ENCODE measurements at places on chromosomes 6 and 20. TPM values are rescaled to one million over a fixed set of nuclear protein-coding genes. Genes with fewer than 3 reads are reported as not detected.
A peak's percentile ranks its signal among the peaks of the same experiment; 100 is the strongest.

DNA sequence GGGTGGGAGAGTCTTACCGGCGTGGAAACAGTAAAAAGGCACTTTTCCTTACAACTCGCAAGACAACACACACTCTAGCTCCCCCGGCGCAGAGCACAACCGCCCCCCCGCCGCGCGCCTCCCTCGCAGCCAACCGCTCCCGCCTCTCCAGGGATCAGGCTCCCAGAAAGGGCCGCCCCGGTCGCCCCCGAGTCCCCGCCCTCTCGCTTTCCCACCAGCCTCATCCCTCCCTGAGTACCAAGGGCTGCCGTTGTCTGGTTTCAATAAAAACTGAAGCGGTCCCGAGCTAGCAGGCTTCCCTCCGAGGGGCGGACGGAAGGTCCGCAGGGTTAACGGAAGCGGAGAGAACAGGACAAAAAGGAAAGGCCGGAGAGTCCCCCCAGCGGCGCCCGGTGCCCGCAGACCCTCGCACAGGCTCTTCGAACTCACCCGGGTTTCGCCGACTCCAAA is 804 bp downstream of the ELOVL5 start:
- DNase-seq, result peak; percentile 56
- H3K4me1 ChIP-seq, result 0 out of 2 replicates have a peak, but pooled peaks cover 2% of the 10 kb centered on the region
- peaks cover 8% of the 10 kb centered on the region for H3K36me3 ChIP-seq
- H3K4me3 ChIP-seq, result peak overlapping the region; percentile 91
- no peak overlapping the region for H3K27ac ChIP-seq

DNA sequence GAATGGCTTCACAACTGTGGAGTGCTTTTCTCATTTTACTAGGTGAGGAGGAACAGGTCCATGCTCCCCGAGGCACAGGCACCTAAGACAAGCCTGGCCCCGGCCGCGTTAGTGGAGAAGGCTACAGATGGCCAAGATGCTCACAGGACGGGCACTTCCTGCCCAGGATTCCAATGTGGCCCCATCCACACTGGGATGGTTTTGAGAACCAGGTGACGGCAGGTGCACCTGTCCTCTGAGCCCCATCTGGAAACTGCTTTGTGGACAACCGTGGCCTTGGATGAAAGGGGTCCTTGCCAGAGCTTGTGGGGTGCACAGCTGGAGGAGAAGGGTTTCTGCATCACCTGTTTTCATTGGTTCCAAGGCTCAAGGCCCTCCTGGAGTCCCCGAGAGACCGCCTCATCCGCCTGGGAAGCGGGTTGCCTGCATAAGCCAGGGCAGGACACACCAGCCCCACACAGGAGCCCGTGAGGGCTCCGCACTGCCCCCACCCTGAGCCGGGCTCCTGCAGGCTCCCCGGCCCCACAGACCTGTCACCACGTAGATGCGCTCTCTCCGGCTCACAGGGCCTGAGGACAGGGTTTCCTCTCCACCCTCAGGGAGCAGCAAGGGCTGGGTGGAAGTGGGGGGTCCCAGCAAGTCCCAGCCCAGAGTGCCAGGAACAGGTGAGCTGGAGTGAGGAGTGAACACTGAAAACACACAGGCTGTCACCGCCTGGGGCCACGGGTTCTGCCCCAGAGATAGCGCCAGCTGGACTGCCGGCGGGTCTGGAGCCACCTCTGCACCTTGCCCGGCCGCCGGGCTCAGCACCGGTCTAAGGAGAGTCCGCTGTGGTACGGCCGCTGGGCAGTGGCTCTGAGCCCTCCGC is 18.3 kb downstream of the NTSR1 start:
- H3K4me1 ChIP-seq, result no peaks in the 10 kb centered on the region
- DNase-seq, result no peak
- H3K27ac ChIP-seq, result no peak overlapping the region
- H3K36me3 ChIP-seq, result peaks cover 4% of the 10 kb centered on the region
- no peak overlapping the region for H3K4me3 ChIP-seq

DNA sequence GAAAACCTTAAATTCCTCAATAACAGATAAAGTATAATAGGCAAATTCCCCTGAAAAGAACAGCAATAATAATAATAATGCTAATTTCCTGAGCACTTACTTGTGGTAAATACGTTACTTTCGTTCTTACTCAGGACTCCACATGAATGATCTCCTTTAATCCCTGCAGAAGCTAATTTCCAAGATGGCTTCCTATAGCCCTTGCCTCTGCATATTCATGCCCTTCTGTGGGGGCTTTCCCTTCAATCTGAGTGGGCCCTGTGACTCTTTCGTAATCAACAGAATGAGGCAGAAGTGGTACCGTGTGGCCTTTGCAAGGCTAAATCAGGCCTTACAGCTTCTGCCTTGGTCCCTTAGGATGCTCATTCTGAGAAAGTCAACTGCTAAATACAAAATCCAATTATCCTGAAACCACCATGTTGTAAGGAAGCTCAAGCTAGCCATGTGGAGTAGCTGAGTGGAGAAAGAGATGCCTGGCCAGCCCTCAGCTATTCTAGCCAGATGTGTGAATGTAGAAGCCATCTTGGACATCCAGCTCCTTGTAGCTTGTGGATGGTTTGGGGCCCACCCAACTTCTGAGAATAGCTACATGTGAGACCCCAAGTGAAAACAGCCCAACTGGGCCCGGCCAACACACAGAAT is 50.5 kb downstream of the MCUR1 start:
- peaks cover 3% of the 10 kb centered on the region for H3K4me1 ChIP-seq
- no peak overlapping the region for H3K27ac ChIP-seq

DNA sequence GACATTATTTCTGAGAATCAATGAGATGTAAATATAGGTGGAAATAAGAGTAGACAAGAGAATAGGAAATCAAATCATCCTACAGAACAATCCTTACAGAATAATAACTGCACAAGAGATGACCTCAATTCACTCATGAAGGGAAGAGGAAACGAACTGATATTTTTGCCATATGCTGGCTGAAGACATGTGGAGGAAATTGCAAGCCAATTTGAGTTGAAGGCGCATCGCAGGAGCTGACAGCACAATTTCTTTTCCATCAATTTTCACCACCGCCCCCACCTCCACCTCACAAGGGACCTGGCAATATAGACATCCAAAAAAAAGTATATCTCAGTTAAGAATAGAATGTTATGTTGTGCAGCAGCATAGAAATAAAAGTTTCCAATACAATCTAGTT is 20.3 kb downstream of the CITED2 start:
- H3K4me1 ChIP-seq, result no peaks in the 10 kb centered on the region
- no peak for DNase-seq
- no peak overlapping the region for H3K27ac ChIP-seq
- no peaks in the 10 kb centered on the region for H3K27me3 ChIP-seq
- no peak overlapping the region for H3K4me3 ChIP-seq
- H3K36me3 ChIP-seq, result peaks cover 9% of the 10 kb centered on the region

DNA sequence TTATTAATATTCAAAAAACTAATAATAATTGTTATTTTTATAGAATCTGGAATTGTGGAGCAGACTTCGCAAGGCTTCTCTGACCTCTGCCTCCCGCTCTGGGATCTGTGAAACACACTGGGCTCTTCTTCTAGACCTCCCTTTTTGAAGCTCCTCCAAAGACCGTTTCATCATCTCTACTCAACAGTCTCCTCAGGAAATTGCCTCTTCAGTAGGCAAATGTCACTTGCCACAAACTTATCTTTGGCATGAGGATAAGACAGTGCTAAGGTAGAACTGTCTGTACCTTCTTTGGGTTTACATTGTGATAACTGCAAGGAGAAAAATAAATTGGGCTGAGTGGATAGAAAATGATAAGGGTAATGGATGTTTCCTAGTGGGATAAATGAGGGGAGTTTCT is 2.3 kb upstream of the MAS1L start:
- H3K27ac ChIP-seq, result no peak overlapping the region
- no peak overlapping the region for H3K4me3 ChIP-seq
- no peaks in the 10 kb centered on the region for H3K4me1 ChIP-seq
- DNase-seq, result no peak
- H3K27me3 ChIP-seq, result no peaks in the 10 kb centered on the region
- no peaks in the 10 kb centered on the region for H3K36me3 ChIP-seq

- no peaks in the 10 kb centered on the region for H3K36me3 ChIP-seq
- H3K27me3 ChIP-seq, result no peaks in the 10 kb centered on the region
- H3K4me3 ChIP-seq, result no peak overlapping the region
- no peak overlapping the region for H3K27ac ChIP-seq
- DNase-seq, result peak; percentile 62
- 0 out of 2 replicates have a peak, but pooled peaks cover 4% of the 10 kb centered on the region for H3K4me1 ChIP-seq
Measured at GRCh38 chr6:167750956-167751358, 75.8 kb upstream of the AFDN start.

DNA sequence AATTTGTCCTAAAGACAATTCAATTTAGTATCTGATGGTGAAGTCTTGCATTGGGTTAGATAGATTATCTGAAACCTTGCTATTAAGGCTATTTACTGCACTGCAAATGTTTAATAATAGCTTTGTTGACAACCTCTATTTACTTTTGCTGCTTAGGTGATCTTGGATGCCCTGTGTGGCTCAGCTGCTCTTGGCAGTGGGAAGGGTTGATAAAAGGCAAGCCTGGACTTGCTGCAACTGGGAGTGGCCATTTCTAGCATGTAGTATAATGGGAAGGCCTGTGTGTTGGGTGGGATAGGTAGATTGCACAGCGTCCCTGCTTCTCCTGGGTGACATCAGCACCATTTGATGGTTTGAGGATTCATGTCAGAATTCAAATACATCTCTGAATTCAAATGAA is 49.1 kb downstream of the ARMC2 start:
- no peaks in the 10 kb centered on the region for H3K27me3 ChIP-seq
- H3K4me1 ChIP-seq, result no peaks in the 10 kb centered on the region
- no peak overlapping the region for H3K4me3 ChIP-seq

GRCh38 chr6:80134065-80134464 is 27.6 kb downstream of the BCKDHB start:
- H3K36me3 ChIP-seq, result peaks cover 48% of the 10 kb centered on the region
- DNase-seq, result no peak
- no peak overlapping the region for H3K4me3 ChIP-seq

GRCh38 chr20:3766422-3767109 is 987 bp downstream of the ADISSP start:
- DNase-seq, result no peak
- H3K4me1 ChIP-seq, result no peaks in the 10 kb centered on the region
- H3K27me3 ChIP-seq, result no peaks in the 10 kb centered on the region
- H3K27ac ChIP-seq, result no peak overlapping the region
- peaks cover 5% of the 10 kb centered on the region for H3K36me3 ChIP-seq

The CCR6 gene
- total RNA-seq, result not detected

The ELMO2 gene
- total RNA-seq, result 32.5 TPM

DNA sequence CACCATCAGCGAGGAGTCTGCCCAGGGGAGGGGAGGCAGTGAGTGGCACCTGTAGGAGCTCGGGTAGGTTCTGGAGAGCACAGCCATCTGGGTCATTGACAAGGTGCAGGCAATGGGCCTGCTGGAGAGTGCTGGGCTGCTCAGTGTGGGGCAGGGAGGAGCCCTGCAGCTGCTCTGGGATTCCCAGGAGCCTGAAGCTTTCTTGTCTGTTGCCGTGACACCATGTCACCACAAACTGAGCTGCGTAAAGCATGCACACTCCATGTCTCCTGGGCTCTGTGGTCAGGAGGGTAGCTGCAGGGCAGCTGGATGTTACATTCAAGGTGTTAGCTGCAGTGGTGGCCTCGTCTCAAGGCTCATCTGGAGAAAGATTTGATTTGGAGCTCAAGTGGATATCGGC is 4.5 kb upstream of the SLC22A1 start:
- peaks cover 21% of the 10 kb centered on the region for H3K36me3 ChIP-seq
- no peak for DNase-seq
- no peaks in the 10 kb centered on the region for H3K4me1 ChIP-seq
- no peak overlapping the region for H3K4me3 ChIP-seq
- no peaks in the 10 kb centered on the region for H3K27me3 ChIP-seq

- H3K27ac ChIP-seq, result no peak overlapping the region
- no peaks in the 10 kb centered on the region for H3K27me3 ChIP-seq
- H3K4me1 ChIP-seq, result no peaks in the 10 kb centered on the region
- no peak overlapping the region for H3K4me3 ChIP-seq
- no peaks in the 10 kb centered on the region for H3K36me3 ChIP-seq
Measured at GRCh38 chr6:170018422-170018935, 267.1 kb downstream of the ERMARD start.

GRCh38 chr20:57695012-57695411 is 14.8 kb downstream of the PMEPA1 start:
- no peaks in the 10 kb centered on the region for H3K27me3 ChIP-seq
- no peaks in the 10 kb centered on the region for H3K36me3 ChIP-seq
- H3K4me1 ChIP-seq, result peaks cover 2% of the 10 kb centered on the region

The LRRC1 gene
- 8.4 TPM for total RNA-seq

DNA sequence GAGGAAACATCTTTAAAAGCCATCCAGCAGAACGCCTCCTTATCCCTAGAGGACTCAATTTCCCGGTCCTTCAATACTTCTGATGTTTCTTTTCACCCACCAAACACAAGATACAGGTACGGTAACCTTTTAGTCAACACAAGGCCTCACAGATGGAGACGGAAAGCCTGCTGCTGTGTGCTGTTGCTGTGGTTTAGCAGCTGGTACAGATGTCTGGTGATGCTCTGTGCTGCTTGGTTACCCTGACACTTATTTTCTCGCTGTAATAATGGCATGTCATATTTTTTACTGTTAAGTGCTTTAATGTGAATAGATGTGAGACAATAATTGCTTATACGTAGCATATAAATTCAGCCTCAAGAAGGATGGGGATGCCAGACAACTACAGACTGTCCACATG is 25.3 kb downstream of the GMDS start:
- H3K36me3 ChIP-seq, result no peaks in the 10 kb centered on the region
- H3K4me3 ChIP-seq, result no peak overlapping the region
- H3K27me3 ChIP-seq, result no peaks in the 10 kb centered on the region
- H3K4me1 ChIP-seq, result no peaks in the 10 kb centered on the region
- H3K27ac ChIP-seq, result no peak overlapping the region

DNA sequence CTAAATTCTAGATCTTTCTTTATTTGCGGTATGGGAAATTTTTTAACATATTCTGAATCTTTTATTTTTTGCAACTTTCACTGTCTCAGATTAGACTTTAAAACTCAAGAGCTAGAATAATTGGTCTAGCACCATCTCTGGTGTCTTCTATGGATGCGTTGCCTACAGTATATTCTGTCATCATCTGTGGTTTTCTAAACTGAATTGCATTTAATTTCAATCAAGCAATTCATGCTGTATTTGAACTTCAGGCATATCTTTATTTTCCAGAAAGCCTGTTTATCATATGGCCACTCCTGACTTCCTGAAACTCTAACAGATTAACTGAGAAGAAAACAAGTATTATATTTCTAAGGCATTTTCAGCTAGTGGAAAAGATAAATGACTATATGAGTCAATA is 281.6 kb downstream of the PLCB1 start:
- H3K27me3 ChIP-seq, result no peaks in the 10 kb centered on the region
- H3K27ac ChIP-seq, result no peak overlapping the region
- no peaks in the 10 kb centered on the region for H3K36me3 ChIP-seq
- H3K4me1 ChIP-seq, result no peaks in the 10 kb centered on the region
- H3K4me3 ChIP-seq, result no peak overlapping the region

The C6orf15 gene
- not detected for total RNA-seq

GRCh38 chr20:35663516-35664465 is 909 bp downstream of the CPNE1 start:
- DNase-seq, result peak; percentile 52
- peak overlapping the region; percentile 34 for H3K27ac ChIP-seq
- H3K27me3 ChIP-seq, result no peaks in the 10 kb centered on the region
- H3K36me3 ChIP-seq, result peaks cover 9% of the 10 kb centered on the region
- H3K4me3 ChIP-seq, result peak overlapping the region; percentile 96

The CST5 gene
- total RNA-seq, result not detected
